HepG2 (cell line): ENCODE measurements at places on chromosomes 1 and 21.

GRCh38 chr1:99305626-99306025 is 41.3 kb downstream of the PLPPR4 start:
- no peak for DNase-seq

- DNase-seq: no peak
Measured at GRCh38 chr1:110612060-110612745, 6.0 kb upstream of the KCNA2 start.

GRCh38 chr1:6257541-6258069 is 3.3 kb downstream of the GPR153 start:
- no peak for DNase-seq

DNA sequence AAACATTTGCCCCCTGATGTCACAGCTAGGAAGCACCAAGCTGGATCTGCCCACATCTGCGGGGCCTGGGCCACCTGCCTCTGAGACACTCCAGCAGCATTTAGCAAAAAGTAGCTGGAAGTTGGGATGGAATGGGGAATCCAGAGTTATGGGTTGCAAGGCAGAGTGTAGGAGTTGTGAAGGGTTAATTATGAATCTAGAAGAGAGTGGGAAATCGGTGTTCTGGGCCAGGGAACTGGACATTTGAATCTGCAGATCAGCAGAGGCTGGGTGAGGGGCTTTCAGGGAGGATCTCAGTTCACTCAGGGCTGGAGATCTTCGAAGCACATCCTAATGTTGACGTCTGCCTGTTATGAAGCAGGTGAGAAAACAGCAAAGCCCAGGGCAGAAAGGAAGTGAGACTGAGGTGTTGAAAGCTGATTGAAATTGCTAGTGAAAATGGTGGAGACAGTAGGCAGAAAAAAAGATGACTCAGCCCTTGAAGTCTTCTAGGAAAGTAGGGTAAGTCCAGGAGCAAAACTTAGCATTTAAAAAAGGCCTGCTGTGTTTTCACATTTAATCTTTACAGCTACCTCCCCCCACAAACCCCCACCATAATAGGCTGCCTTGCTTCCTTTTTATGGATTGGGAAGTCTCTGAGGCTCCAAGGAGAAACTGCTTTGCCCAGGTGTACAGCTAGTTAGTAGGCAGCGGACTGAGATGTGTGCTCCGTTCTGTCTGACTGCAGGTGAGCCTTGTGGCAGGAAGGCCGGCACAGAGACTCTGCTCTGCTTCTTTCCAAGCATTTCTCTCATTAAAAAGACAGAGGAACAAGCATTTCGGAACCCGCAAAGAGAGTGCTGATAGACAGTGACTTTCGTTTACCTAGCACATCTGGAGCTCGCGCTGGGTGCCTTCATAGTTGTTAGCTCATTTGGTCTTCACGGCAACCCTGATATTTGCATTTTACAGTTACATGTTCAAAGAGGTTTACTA is 7.2 kb downstream of the VANGL1 start:
- DNase-seq: no peak

DNA sequence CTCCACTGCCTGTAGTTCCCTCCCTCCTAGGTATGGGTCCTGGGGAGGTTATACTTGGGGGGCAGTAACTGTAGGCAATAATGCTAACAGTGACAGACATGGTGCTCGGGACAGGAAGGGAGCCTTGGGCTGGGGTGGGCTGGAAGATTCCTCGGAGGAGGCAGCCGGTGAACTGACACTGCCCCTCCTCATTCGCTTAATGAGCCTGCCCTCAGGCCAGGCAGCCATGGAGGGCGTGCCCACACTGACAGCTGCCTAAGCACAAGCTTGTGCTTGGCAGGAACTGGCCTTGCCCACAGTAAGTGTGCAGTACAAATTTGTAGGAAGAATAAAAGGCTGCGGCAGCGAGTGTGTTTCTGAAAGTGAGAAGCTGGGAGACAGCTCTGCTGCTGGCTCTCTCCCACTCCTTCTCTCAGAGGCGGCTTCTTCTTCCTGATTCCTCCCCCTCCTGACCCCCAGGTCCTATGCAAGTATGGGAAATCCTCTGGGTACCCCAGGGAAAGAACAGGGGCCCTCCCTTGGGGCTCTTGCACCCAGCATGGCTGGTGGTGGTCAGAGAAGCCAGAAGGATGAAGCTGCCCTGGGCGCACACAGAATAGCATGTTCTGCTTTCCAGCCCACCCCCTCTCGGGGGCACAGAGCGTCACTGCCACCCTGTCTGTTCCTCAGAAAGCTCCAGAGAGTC is 23.6 kb downstream of the OPTC start:
- DNase-seq: no peak

DNA sequence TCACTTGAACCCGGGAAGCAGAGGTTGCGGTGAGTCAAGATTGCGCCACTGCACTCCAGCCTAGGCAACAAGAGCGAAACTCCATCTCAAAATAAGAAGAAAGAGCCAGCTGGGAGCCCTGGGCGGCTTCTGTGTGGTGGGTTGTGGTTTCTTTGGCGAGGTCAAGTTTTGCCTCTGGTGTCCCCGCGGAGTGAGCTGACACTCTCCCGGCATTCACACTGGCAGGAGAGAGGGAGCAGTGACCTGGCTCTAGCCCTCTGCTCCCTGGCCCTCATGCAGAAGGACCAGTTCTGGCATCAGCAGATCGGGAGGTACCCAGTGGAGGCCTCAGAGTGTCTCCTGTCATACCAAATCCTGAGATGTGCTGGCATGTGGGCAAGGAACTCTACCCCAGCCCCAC is 81.0 kb upstream of the VAMP3 start:
- DNase-seq: no peak

GRCh38 chr1:153985341-153985912 is 712 bp downstream of the RAB13 start:
- no peak for DNase-seq

GRCh38 chr1:163055005-163055404 is 14.2 kb upstream of the RGS4 start:
- no peak for DNase-seq

DNA sequence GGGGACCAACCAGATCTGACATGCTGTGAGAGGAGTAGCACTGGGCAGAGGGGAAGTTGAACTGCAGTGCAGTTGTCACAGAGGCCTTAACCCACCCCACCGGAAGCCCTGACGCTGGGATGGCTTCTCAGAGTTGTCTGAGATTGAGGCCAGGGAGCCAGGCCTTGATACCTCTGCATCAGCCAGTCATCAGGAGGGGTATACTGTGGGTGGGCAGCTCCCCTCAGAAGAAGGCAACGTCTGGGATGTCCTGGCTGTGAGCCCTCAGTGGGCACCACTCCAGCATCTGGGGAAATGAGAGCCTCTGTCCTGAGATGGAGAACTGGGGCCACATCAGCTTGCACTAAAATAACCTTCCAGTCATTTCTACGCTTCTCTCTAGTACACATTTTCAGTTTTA is 47.9 kb upstream of the BCAR3 start:
- no peak for DNase-seq

GRCh38 chr1:204410688-204411450 is 748 bp downstream of the PPP1R15B start:
- no peak for DNase-seq

- peak; percentile 4 for DNase-seq
Measured at GRCh38 chr1:48673332-48674105, 103.2 kb downstream of the BEND5 start.

DNA sequence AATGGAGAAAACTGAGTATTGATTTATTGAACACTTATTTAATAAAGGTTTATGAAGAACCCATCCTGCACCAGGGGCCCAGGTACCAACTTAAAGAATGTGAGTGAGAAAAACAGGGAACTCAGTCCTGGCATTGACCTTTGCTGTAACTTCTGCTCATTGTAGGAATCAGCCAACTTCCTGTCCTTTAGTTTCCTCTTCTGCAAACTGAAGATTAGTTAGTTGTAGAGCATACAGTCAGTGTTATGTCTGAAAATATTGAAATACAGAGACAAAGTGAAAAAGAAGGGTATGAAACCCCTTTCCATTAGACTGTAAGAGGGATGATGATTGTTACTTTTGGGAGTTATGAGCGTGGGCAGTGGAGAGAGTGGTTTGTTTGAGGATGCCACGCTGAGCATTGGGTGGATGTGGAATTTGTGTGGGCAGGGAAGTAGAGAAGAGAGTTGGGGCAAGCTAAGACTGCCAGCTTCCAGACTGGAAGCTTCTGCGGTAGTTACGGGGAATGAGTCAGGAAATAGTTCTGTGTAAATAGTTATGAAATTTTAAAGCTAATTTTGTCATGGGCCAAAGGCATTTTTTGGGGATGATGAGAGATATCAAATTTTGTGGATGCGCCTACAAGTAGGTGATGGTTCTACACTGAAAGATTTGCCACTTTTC is 89.2 kb downstream of the GPR88 start:
- no peak for DNase-seq

GRCh38 chr1:25799935-25800702 is at the start of gene SELENON:
Gene SELENON (plus strand): TSS chr1:25800193. CDS start chr1:25800231, 38 bp downstream.
- DNase-seq: peak; percentile 20

- DNase-seq: no peak
Measured at GRCh38 chr1:87785386-87785785, 456.7 kb downstream of the LMO4 start.

GRCh38 chr1:65538664-65539063 is 118.2 kb downstream of the LEPR start:
- DNase-seq: no peak

GRCh38 chr1:96515925-96516324 is 205.7 kb upstream of the PTBP2 start:
- no peak for DNase-seq

DNA sequence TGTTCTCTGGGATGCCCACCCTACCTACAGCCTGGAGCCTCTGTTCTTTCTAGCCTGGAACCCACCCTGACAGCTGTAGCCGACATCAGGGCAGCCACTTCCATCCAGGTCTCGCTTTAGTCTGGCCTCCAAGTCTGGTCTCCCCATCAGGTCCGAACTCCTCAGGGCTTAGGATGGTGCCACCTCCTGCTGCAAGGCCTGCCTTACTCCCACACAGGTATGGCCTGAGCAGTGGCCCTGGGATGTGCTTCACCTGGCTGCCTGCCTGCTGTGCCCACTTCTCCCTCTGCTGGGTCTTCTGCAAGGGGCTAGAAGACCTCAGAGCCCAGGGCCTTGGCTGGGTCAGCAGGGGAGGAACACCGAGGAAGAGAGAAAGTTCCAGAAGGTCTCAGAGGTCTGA is 35.7 kb upstream of the MAGOH start:
- DNase-seq: no peak

DNA sequence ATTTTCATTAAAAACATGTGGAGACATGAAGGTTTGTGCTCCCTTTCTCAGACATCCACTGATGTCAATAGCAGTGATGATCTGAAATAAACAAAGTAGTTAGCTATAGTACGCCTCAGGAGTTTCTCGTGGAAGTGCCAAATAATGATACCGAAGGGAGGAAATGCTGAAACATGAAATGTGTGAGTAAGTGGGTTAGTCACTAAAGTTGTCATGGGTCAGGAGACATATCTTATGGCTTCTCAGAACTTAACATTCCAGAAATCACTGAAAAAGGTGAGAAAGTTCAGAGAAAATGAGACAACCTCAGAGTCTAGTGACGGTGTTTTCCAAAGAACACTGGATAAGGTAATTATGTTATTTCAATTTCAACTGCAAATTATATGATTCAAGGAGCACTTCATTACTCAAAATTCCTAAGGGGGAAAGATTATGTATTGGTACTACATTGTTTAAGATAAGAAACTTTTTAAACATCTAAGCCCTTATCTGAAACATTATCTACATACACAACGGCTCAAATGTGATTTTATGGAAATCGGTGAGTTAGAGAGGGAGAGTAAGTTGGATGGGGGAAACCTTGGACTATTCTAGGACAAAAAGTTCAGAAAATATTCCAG is 20.6 kb downstream of the NIBAN1 start:
- DNase-seq: no peak
